Muscle of arm (tissue), 14 donors: ENCODE measurements at places on chromosomes 3 and 15. TPM values are rescaled to one million over a fixed set of nuclear protein-coding genes. Genes with fewer than 3 reads are reported as not detected.

Gene MNS1
- 7.6 TPM for polyA plus RNA-seq

Gene ZNF80
- polyA plus RNA-seq: not detected

Gene CSTA
- 7.9 TPM for polyA plus RNA-seq

DNA sequence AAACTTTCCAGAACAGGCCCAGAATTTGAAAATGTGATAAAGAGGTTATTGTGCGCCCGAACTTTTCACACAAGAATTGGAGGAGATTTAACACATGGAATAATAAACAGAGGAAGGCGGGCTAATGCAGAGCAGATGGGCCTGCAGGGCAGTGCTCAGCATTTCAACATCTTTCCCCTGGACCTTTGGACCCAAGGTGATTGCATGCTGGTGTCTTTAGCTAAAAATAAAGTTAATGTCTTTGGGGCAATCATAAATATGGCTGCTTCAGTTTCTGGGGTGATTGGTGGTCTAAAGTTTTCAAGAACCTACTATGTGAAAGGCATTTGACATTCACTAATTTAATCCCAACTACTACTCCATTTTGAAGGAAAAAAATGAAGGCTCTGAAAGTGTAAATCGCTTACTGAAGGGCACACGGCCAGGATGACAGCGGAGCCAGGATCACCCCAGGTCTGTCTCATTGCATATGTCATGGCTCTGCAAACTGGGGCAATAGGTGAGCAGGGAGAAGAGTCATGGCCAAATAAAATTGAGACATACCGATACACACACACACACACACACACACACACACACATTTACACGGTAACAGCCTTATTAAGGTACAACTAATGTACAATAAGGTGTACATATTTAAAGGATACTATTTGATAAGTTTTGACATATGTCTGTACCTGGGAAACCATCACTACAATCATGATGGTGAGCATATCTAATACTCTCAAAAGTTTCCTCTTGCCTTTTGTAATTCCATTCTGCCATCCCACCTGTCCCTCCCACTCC lies 243.1 kb upstream of the LRRFIP2 start:
- no peak for DNase-seq

GRCh38 chr3:14508966-14509795 lies 31.0 kb downstream of the GRIP2 start:
- DNase-seq: peak; percentile 55

GRCh38 chr15:85993116-85993515 lies 86.6 kb upstream of the AGBL1 start:
- no peak for DNase-seq

GRCh38 chr3:146542978-146543377 lies 1.4 kb downstream of the PLSCR1 start:
- DNase-seq: no peak

DNA sequence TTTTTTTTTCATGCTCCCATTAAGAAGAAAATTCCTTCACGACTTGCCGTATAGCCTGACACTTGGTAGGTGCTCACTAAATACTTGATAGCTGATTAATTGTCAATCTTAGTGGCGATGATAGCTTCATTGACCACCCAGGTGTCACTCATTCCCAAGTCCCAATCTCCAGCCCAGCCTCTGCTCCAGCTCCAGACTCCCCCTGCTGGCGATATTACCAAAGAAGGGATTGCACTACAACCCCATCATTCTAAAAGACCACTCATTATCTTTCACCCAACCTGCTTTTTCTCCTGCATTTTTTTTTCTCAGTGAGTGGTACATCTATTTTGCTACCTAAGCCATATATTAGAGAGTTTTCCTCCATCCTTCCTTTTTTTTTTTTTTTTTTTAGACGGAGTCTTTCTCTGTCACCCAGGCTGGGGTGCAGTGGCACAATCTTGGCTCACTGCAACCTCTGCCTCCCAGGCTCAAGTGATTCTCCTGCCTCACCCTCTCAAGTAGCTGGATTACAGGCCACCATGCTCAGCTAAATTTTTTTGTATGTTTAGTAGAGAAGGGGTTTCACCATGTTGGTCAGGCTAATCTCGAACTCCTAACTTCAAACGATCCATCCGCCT lies 19.5 kb upstream of the COMMD2 start:
- DNase-seq: peak; percentile 29

GRCh38 chr3:179825527-179826246 lies 172.8 kb downstream of the USP13 start:
- DNase-seq: no peak

DNA sequence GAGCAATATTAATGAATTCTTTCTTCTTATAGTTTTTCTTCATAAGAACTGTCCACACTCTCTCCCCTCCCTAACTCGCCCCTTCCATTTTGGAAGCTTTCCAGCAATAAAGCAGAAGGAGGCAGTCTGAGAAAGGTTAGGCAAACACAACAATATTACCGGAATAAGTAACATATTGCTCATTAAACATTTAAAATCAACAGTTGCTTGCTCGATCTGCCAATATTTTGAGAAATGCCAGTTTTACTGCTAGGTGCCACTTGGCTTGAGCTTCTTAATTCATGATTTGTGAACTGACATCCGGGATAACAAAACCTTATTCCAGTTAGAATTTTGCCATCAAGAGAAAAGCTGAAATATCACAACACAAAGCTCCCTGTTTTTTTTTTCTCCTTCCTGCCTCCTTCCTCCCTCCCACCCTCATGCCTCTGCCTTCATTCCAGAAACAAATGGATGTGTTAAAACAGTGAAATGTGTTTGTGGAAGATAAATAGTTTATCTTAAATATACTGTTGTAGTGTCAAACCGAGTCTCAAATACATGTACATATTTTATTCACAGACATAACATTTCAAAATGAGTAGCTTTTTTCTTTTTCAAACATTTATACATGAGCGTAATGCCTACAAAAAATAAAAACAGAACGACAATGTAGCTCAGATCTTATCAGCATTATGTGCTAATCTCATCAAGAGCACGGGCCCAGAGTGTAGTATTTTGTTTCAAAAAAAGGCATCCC lies 253.7 kb downstream of the GAP43 start:
- no peak for DNase-seq

DNA sequence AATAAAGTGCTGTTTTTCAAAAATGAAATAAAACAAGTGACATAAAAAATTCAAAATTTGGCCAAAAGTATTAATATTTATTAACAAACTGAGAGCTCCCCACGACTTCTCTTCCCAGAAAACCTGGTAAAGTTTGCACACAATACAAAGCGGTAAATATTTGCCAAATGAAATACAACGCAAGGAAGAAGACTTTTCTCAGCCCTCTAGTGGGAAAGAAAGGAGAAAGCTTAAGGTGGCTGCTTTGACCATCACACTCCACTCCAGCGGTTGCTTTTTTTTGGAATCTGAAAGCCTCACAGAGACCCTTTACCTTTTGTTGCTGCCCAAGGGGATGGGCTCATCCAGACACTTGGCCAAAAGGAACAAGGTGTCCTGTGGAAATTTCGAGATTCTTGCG lies 1.1 kb upstream of the GK5 start:
- no peak for DNase-seq

DNA sequence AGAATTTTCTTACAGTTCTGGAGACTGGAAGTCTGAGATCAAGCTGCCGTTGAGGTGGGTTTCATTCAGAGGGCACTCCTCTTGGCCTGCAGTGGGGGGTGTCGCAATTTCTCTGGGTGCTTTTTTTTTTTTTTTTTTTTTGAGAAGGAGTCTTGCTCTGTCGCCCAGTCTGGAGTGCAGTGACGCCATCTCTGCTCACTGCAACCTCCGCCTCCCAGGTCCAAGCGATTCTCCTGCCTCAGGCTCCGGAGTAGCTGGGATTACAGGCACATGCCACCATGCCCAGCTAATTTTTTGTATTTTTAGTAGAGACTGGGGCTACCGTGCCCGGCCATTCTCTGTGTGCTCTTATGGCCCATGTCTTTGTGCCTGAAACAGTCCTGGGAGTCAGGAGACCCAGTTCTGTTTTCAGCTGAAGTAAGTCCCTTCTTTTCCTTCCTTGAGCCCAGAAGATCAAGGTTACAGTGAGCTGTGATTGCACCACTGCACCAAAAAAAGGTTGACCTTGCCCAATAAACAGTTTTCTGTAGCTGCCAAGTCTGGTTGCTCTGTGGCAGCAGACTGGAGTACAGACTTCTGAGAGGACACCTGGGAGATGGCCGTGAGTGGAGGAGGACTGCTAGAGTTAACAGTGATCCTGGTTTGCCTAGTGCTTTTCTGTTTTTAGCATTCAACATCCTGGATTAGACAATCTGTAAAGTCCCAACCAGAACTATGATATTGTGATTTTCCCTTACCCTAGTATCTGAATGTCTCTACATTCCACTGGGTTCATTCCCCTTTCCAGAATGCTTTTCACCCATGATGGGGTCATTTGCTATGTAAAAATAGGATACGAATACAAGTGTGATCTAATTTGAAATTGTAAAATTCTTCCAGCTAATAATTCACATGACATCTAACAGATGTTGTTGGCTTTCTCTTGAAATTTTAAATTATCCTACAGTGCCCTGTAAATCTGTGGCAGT lies 76.6 kb upstream of the RNF7 start:
- DNase-seq: no peak

DNA sequence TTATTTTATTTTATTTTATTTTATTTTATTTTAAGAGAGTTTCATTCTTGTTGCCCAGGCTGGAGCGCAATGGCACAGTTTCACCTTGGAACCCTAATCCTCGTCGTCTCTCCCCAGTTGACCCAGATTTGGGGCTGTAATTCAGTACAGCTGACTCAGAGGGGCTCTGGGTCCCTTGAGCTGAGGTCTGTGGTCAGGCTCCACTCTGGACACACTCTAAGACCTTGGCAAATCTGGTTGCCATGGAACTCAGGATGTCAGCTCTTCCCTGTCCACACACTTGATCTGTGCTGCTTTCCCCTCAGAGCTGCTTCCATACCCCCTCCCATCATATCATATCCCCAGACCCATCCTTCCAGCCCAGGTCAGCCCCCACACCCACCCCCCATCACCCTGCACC lies 675 bp upstream of the CYP11A1 start:
- no peak for DNase-seq

GRCh38 chr3:154614601-154615000 lies 184.6 kb upstream of the GPR149 start:
- no peak for DNase-seq

- DNase-seq: no peak
Measured at GRCh38 chr3:195164573-195165264, 106.2 kb downstream of the XXYLT1 start.

DNA sequence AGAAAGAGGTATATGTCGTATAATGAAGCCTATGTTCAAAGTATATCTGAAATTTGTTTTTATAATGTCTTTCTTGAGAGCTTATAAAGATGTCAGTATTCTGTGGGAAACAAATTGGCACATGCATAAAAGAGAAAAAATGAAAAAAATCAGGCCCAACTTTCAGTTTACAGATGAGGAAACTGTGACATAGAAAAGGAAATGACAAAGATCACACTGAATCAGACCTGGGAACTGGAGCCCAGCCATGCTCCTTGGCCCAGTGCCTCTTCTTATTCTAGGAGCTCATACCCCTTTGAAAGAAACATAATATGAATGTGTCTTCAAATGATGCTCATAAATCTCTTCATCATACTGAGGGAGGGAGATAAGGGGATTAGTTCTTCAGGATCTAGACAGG lies 48.4 kb downstream of the TMEM44 start:
- DNase-seq: no peak

DNA sequence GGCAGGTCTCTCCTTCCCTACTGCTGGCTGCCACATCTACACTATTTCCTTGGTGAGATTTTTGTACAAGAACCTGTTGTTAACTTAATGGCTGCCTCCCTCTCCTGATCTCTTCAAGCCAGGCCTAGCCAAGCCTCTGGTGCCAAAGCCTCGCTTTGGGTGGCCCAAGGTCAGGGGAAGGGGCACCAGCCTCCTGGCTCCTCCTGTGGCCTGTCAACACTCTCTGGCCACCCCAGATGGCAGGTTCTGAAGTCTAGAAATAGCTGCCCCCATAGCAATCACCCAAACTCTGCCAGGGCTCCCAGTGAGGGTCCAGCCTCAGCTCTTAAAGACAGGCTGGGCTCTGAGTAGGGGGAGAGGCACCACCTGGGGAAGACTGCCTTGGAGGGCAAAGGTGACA lies 5.0 kb downstream of the IFRD2 start:
- DNase-seq: no peak

- DNase-seq: no peak
Measured at GRCh38 chr3:21331857-21332256, 419.2 kb downstream of the ZNF385D start.

DNA sequence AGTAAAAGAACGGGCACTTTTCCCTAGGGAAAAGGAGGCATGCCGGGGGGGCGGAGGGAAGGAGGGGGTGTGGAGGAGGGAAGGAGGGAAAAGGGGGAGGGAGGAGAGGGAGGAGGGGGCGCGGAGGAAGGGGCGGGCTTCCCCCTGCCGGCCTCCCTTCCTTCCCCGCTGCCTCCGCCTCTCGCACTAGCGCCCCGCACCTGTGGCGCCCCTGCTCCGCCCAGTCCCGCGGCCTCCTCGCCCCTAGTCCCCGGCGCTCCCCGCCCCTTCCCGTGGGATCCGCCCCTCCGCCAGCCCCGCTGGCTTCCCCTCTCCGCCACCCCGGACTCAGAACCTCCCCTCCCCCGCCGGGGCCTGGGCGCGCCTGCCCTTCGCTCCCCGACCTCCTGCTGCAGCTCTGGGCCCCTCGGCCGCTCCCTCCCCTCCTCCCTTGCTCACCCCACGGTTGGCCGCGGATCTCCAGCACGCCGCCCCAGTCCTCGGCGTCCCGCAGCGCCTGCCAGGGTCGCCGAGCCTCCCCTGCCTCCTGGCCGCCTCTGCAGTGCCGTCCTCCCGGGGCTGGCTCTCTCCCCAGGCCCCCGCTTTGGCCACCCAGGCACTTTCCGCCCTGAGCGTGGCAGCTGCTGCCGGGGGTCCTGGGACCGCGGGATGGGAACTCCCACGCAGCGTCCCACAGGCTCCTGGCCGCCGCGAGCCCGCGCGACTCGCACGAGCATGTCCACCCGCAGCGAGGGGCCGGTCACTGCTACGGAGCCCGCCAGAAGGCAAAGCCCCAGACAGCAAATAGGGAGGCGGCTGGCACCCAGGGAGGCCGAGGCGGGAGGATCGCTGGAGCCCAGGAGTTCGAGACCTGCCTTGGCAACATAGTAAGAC lies 147.4 kb downstream of the TJP1 start:
- DNase-seq: no peak

- no peak for DNase-seq
Measured at GRCh38 chr15:66422347-66422746, 35.6 kb downstream of the MAP2K1 start.

GRCh38 chr15:57382215-57382614 lies 5.9 kb downstream of the CGNL1 start:
- DNase-seq: no peak
